ENCODE measurements at places on chromosomes 6 and 20.

DNA sequence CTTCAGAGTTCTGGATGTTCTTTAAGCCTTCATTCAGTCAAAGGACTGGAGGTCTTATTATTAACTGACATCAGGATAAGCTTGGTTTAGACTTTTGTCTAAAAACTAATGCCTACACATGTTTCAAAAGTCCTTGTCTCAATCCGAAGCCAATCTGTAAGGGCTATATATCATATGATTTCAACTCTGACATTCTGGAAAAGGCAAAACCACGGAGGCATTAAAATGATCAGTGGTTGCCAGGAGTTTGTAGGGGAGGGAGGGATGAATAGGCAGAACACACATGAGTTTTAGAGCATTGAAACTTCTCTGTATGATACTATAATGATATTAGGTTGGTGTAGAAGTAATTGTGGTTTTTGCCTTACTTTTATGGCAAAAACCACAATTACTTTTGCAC lies 1285.8 kb upstream of the CITED2 start:
- DNase-seq: no peak

- no peak for DNase-seq
Observed at GRCh38 chr6:34145161-34146020, 496 bp downstream of the GRM4 start.

DNA sequence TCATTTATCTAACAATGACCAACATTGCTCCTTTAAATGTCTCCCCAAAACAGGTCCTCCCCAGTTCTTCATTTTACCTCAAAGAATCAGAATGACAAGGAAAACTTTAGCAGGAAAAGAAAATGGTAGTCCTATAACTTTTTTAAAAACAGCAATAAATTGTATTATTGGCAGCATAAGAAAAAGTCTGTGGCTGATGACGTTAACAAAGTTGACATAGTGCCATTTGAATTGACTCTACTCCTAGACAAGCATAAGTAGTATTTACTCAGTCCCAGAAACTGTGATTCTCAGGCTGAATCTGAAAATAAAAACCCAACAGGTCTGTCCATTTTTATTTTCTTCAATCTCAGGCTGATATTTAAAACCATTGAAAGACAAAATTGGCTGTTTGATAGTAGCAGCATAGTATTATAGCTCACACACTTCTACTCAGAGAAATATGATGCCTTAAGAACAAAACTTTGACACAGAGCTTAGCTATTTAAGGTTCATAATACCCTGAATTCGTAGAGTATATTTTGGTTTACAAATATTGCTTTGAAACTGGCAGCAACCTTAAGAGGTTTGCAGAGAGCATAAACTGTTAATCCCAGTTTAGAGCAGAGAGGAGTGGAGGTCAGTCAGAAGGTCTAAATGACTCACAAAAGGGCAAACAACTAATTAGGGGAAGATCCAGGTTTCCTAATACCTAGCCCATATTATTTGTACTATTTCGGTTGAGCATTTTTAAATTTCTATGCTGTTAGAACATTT lies 35.0 kb upstream of the TENT5A start:
- peak; percentile 58 for DNase-seq

- DNase-seq: peak; percentile 72
Observed at GRCh38 chr6:108200631-108201030, 34.8 kb downstream of the NR2E1 start.

DNA sequence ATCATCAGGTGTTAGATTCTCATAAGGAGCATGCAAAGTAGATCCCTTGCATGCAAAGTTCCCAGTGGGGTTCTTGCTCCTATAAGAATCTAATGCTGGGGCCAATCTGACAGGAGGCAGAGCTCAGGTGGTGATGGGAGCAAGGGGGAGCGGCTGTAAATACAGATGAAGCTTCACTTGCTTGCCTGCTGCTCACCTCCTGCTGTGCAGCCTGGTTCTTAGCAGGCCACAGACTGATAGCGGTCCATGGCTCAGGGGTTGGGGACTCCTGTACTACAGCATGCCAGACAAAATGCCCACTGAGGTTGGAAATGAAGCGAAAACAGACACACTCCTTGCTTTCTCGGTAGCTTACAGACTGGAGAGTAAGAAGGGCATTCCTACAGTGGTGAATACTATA lies 386.8 kb downstream of the PLCB1 start:
- DNase-seq: no peak

DNA sequence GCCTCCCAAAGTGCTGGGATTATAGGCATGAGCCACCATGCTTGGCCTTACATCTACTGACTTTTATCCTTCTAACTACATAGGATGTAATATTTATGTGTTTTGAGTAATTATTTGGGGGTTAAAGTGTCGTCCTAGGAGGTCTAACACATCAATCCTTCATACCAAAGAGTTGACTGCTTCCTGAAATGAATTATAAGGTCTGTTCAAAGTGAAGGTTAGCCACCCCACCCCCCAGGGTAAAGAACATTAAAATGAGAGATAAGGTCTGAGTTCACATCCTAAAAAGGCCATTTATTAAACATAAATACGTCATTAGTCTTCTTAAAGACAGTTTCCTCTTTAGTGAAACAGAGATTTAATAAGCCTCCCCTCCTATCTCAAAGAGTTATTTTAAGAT lies 33.8 kb downstream of the TNFAIP3 start:
- DNase-seq: no peak

- DNase-seq: no peak
Observed at GRCh38 chr6:151065027-151065815, 174.5 kb upstream of the AKAP12 start.

DNA sequence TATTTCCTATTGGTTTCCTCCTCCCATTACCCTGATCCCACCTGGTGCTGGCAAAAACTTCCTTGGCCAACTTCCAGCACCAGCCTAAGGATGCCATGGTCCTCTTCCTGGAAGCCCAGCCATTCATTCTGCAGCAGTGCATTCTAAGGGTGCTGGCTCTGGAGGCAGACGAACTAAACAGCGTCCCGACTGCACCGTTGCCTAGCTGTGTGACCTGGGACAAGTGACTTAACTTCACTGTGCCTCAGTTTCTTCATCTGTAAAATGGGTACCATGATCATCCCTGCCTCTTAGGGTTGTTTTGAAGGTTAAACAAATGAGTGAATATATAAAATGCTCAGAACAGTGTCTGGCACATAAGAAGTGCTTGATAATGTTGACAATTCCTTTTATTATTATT lies 120.9 kb upstream of the ZNF217 start:
- no peak for DNase-seq

All from HepG2 (cell line).